ENCODE measurements at places on chromosomes 4 and X.

GRCh38 chr4:158996669-158997074 is 106.2 kb upstream of the RAPGEF2 start:
- DNase-seq: no peak

- no peak for DNase-seq
These were observed 13.0 kb downstream of the PPP1R3F start for GRCh38 chrX:49282647-49283011.

- no peak for DNase-seq
These were observed 716.6 kb upstream of the INTU start for GRCh38 chr4:126916049-126916625.

DNA sequence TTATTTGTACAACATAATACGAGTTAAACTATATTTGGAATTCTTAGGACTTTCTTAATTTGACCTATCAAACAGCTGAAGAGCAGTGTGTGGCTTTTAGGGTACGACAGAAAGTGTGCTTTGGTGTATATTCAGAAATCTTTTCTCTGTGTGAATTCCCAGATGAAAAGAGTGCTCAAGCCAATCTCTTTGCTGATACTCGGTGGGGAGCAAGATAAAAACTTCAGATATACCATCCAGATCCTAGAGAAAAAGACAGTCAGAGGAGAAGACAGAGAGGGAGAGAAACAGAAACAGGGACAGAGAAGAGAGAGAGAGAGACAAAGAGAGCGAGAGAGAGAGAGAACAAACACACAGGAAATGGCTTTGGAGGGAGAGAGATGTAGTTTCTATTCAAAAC is 658.3 kb upstream of the CPEB2 start:
- no peak for DNase-seq

- DNase-seq: no peak
These were observed 72.9 kb downstream of the SHOX start for GRCh38 chrX:703466-703865.

GRCh38 chr4:2284161-2284933 is 22.4 kb upstream of the MXD4 start:
- DNase-seq: no peak

DNA sequence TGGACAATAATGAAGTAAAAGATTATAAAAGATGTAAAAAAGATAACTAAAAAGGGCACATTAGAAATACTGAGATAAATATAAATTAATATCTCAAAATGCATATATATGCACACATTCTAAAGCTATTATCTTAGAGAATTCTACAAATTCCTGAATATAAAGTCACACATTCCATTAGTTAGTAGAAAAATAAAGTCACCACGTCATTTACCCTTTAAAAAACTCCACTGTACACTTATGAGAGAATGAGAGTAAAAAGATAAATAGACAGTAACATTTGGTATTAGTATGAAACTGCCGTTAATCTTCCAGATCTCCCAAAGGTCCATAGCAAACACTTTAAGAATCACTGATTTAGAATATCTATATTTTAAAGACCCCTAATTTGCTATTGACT is 67.2 kb upstream of the IL15 start:
- DNase-seq: no peak

Measured in NCI-H1694 (cell line).